ENCODE measurements at places on chromosomes 7 and 10. TPM values are rescaled to one million over a fixed set of nuclear protein-coding genes. Genes with fewer than 3 reads are reported as not detected.

Gene MOGAT3
- not detected for total RNA-seq

Gene ST8SIA6
- total RNA-seq = 1.6 TPM

Gene PDZD8
- 39.0 TPM for total RNA-seq

Gene SAMD8
- 29.6 TPM for total RNA-seq

Gene SPDYE5
- total RNA-seq = not detected

Gene GRM3
- total RNA-seq = not detected

- ATAC-seq = no peak
Observed at GRCh38 chr7:75650062-75650461, 88.7 kb downstream of the HIP1 start.

GRCh38 chr10:119687192-119688032 lies 36.2 kb downstream of the BAG3 start:
- ATAC-seq = no peak

Gene CUBN
- total RNA-seq = 0.12 TPM

DNA sequence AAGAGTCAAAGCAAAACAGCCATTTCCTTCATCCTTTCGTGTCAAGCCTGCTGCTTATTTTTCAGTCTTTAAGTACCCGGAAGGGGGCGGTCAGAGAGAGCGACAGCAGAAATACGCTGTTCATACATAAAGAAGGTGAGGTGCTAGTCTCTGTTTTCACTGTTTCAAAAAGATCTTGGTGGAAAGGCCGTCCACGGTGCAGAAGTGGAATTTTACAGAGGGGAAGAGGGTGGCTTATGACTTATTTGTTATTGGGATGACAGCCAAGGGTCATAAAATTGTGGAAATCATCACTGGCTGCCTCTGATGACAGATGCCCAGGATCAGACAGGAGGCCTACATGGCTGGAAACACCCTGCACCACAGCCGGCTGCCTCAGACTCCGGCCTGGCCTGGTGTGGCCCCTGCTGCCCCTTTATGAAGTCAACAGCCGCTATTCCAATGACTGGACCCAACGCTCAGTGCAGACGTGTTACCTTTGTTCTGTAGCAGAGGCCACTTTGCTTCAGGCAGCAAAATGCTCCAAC lies 57.0 kb downstream of the HIPK2 start:
- ATAC-seq = no peak

DNA sequence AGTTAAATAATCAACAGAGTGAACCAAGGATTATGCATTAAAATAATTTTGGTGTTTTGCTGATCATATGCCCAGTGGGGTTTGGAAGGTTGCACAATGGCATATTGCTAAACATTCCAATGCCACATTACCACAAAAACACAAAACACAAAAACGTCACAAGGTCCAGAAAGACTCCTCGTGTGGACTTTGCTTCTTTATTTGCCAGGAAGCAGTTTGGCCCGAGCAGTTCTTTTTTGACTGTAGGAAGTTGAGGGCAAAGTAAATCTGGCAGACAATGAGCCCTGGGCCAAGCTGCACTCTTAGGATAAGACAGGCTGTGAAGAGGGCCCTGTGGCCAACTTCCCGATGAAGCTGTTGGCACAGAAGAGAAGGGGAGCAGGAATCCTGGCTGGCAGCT lies 39.2 kb upstream of the SLC35B4 start:
- ATAC-seq = no peak

Gene POLD2
- total RNA-seq = 104 TPM

DNA sequence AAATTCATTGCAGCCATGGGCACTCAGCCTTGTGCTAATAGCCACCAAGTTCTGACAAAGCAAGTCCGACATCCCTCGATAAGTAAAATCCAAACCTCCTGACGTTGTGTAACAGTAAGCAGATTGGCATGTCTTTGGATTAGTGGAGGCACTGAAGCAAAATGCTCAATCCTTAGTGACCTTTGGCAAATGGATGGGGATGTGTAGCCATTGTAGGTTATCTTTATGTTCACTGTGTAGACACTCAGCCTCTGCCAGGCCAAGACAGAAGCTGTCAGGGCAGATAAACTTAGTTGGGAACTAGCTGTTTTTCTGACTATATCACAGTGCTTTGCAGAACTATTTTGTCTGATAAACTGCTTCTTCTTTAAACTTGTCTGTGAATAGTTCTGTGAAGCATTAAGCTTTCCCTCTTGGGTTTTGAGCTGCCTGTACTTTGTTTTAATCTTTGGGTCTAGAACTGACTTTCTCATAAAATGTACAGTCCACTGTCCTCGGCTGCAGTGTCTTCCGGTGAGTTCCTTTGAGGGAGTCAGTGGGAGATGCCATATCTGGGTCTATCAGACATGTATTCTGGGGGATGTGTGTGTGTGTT lies 220.8 kb downstream of the LRMDA start:
- no peak for ATAC-seq

Gene PHKG1
- 0.88 TPM for total RNA-seq

GRCh38 chr10:97574374-97575126 lies 2.0 kb downstream of the ANKRD2 start:
- ATAC-seq = peak; percentile 37

DNA sequence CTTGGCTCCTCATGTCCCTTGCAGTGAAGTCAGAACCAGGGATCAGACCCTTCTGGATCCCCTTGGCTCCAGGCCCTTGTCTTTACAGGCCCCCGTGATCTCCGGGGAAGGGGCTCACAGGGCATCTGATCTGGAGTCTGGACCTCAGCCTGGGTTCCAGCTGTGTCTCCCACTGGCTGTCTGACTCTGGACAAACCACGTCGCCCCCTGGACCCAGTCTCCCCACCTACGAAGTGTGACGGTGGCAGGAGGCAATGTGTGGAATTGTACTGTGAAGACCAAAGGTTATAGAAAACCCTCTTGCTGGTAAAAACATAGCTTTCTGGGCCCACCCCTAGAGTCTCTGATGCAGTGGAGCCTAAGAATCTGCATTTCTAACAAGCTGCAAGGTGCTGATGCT lies 15.5 kb upstream of the C10orf71 start:
- ATAC-seq = no peak

DNA sequence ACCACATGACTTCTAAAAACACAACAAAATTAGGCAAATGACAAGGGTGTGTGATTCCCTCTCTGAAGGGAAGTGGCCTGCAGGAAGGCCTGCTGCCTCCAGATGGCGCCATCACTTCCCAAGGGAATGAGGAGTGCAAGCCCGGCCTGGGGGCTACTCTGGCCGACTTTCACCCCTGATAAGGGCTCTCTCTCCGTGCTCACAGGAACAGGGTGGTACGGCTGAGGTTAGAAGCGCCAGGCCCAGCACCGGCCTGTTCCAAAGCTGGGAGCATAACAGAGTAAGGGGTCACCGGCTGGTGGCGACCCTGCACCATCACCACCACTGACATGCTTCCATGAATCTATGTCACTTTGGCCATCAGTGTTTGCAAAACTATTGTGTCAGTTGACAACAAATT lies 13.1 kb downstream of the RBP3 start:
- ATAC-seq = peak; percentile 34

GRCh38 chr7:94623820-94624219 lies 32.1 kb downstream of the SGCE start:
- ATAC-seq = no peak

Gene VPS50
- 16.5 TPM for total RNA-seq

GRCh38 chr10:123205041-123205440 lies 50.8 kb downstream of the BUB3 start:
- no peak for ATAC-seq

GRCh38 chr7:150965273-150965830 lies 12.8 kb downstream of the KCNH2 start:
- ATAC-seq = no peak

DNA sequence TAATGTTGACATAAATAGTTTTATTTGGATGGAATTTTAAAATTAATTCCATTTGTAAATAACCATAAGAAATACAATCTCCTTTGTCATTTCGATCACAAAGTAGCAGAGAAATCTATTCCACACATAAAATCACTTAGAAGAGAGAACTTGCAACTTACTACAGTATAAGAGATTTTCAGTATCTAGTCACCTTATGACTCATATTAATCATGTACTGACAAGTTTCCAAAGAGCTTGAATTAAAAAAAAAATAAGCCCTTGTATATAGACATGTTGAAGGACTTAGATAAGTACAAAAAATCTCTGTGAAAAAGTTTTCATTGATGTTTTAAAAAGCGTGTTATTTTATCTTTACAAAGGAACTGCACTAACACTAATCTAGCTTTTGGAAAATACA lies 207.1 kb upstream of the ETV1 start:
- ATAC-seq = peak; percentile 57

DNA sequence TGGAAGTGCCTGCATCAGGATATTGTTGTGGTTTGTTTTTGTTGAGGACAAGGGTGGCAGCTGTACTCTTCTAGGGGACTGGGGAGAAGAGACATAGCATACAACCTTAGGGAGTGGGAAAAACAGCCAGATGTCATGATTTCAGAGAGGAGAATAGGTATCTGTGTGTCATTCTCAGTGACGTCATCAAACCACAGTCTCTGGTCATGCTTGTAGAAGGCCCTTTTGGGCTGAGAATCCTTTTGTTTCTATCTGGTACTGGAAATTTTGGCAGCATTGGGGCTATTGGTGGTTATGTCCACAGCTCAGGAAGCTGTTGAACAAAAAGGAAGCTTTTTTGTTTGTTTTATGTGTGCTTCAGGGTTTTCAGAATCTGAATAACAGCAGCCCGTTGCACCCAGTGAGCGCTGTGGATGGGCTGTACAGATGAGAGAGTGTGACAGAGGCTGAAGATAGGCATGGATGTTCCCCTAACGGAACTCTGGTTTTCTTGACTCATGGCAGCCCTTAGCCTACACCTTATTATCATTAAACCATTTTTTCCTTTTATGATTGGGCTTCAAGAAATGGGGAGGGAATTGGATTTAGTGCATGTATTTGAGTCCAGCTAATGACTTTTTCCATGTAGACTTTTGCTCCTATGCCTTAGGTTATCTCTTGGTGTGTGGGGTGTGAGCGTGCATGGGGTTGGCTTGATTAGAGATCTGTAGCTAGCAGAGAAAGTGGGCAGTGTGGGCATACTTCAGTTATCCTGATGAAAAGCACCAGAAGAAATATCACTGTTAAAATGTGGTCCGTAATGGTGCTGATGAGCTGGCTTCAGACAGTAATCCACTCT lies 65.7 kb downstream of the SND1 start:
- no peak for ATAC-seq

DNA sequence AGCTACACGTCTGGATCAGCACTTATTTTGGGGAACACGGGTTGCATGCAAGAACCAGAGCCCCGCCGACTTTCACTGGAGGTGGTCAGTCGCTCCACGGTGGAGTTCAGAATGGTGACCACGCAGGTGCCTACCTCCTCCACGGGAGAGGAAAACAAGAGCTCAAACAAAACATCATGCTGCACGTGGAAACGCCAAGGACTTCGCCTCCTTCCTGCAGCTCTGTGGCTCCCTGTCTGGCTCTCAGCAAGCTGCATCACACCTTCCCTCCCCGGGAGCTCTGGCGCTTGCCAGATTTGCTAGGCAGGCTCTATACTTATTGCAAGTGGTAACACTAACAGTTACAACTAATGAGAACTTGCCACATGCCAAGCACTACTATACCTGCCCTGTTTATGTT lies 26.0 kb downstream of the GSDME start:
- no peak for ATAC-seq

DNA sequence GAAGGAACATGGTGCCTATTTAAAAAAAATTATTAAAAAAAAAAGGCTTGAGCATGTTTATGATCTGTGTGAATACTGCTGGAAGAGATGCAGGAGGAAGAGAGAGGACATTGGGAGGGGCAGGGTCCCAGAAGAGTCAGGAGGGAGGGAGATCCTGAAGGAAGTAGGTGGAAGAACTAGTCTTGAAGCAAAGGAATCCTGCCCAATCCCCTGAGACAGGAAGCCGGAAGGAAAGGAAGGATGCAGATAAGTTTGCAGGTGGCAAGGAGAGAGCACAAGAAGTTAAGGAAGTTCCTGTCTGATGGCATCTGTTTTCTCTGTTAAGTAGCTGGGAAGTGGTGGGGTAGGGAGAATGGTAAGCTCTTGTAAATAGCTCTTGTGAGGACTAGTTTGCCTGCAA lies 318.5 kb downstream of the DOCK4 start:
- ATAC-seq = no peak

Gene SPAM1
- total RNA-seq = not detected

- no peak for ATAC-seq
Observed at GRCh38 chr7:85413718-85414117, 226.9 kb upstream of the SEMA3D start.

Gene PSMG3
- 39.8 TPM for total RNA-seq

GRCh38 chr7:94969434-94970084 lies 62.2 kb downstream of the PPP1R9A start:
- ATAC-seq = no peak

- peak; percentile 99 for ATAC-seq
Observed at GRCh38 chr10:77949167-77949566, 22.6 kb upstream of the DLG5 start.

- no peak for ATAC-seq
Observed at GRCh38 chr7:128763541-128763940, 12.1 kb downstream of the OPN1SW start.

Gene CH25H
- total RNA-seq = 4.8 TPM

Gene PRTFDC1
- 2.1 TPM for total RNA-seq

Gene ITPRID1
- 0.28 TPM for total RNA-seq

- ATAC-seq = no peak
Observed at GRCh38 chr7:155512246-155512887, 34.0 kb downstream of the CNPY1 start.

GRCh38 chr10:178208-178607 lies 43.0 kb downstream of the ZMYND11 start:
- ATAC-seq = no peak

Gene DGKI
- 0.20 TPM for total RNA-seq

DNA sequence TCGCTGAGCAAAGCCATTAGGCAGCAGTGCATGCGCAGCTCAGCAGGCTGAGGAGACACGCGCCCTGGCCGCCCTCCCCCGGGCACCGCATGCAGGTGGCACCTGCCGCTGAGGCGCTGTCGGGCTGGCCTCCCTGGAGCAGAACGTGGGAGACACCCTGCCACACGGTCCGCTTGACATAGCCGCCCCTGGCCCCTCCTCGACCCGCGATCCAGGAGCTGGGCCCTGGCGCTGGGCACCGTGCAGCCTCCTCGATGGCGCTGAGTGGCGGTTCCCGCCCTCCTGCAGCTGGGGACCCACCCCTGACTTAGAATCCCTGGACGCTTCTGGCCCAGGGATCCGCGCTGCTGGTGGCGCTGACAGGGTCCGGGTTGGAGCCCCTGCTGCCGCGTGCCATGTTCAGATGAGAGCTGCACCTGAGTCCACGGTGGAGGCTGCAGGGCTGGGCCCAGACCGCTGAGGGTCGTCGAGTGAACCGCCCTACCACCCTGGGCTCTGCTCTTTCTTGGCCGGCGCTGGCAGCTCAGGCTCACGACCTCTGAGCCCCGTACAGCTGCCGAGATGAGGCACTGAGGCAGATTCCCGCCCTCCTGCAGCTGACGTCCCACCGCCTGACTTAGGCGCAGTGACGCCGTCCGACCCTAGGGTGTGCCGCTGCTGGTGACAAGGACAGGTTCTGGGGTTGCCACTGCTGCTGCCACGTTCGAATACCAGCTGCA lies 116.8 kb downstream of the OR13A1 start:
- ATAC-seq = no peak

DNA sequence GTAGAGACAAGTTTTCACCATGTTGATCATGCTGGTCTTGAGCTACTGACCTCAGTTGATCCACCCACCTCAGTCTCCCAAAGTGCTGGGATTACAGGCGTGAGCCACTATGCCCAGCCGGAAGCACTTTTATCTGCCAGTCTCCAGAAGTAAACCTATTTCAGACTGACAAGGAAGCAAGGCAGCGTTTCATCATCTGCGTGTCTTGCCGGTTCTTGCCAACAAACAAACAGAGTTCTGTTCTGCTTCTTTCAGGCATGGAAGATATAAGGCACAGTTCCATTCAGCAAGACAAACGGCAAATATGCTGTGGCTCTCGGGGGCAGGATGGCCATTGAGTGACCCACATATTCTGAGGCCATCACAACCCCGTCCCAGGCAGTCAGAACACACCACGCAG lies 15.5 kb upstream of the LARP4B start:
- peak; percentile 34 for ATAC-seq

Gene SFRP4
- not detected for total RNA-seq
